ENCODE measurements at places on chromosomes 13 and 19.

DNA sequence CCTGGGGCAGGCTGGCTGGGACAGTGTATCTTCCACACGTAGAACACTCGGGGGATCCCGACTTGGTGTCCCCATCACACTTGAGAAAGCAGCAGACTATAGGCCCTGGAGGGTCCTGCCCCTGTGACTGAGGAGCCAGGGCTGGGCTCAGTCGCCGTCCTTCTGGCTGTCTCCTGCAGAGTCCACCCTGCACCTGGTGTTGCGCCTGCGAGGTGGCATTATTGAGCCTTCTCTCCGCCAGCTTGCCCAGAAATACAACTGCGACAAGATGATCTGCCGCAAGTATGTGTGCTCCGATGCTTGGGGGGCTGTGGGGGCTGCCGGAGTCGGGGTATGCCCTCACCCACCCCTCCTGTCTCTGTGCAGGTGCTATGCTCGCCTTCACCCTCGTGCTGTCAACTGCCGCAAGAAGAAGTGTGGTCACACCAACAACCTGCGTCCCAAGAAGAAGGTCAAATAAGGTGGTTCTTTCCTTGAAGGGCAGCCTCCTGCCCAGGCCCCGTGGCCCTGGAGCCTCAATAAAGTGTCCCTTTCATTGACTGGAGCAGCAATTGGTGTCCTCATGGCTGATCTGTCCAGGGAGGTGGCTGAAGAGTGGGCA lies 3.1 kb downstream of the UBA52 start:
- no peak for DNase-seq

GRCh38 chr13:81493144-81493543 lies 1152.2 kb upstream of the SPRY2 start:
- DNase-seq: no peak

DNA sequence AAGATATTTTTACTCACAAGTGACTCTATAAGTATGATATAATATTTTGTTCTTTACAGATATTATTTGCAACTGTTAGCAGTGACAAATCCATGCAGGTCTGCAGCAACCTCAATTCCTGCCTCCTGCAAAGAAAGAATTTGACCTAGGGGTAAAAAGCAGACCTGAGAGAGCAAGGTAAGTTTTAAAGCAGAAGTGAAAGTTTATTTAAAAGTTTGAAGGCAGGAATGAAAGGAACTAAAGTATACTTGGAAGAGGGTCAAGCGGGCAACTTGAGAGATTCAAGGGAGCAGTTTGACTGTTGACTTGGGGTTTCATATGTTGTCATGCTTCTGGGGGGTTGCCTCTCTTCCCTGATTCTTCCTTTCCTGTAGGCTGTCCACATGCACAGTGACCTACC lies 520.1 kb upstream of the PCDH20 start:
- DNase-seq: no peak

- DNase-seq: no peak
Measured at GRCh38 chr13:31286930-31287329, 87.2 kb downstream of the B3GLCT start.

DNA sequence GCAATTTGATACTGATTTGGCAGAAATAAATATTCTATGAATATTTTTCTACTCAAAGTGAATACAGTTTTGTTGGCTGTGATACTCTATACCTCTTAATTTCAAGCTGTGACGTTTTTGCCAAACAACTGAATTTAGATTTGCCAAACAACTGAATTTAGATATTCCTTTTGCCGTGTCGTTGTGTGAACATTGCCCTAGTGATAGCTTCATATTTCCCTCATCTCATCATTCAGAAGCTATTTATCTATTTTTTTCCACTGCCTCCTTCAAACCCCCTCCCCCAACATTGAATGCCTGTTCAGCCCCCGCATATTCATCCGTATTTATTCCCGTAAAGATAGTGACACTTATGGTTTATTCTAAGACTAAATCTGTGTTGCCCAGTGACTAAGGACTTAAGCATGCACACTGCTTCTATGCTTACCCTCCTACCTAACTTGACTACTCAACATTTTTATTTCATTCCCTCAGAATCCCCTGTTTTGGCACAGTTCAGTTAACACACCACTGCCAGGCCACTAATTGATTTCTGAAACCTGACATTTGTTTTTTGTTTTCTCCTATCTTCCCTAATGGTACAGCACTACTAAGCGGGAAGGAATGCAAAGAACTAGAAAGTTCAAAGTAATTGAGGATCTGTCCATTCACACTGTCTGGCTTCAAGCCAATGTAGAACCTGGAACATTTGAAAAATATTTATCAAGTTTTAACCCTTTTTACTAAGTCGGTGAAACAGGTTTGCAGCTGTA lies 2.8 kb upstream of the KLF5 start:
- DNase-seq: no peak

DNA sequence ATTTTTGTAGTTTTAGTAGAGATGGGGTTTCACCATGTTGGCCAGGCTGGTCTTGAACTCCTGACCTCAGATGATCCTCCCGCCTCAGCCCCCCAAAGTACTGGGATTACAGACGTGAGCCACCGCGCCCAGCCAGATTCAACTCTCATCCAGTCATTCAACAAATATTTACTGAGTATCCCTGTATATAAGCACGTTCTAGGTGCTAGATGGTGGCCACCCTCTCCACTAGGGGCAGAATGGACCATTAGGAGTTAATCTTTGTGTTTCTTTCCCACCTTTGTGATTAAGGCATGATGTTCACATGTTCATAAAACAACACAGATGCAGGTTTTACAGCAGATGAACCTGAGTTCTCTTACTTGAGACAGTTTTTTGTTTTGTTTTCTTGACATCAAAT lies 7.3 kb downstream of the SHKBP1 start:
- DNase-seq: no peak

DNA sequence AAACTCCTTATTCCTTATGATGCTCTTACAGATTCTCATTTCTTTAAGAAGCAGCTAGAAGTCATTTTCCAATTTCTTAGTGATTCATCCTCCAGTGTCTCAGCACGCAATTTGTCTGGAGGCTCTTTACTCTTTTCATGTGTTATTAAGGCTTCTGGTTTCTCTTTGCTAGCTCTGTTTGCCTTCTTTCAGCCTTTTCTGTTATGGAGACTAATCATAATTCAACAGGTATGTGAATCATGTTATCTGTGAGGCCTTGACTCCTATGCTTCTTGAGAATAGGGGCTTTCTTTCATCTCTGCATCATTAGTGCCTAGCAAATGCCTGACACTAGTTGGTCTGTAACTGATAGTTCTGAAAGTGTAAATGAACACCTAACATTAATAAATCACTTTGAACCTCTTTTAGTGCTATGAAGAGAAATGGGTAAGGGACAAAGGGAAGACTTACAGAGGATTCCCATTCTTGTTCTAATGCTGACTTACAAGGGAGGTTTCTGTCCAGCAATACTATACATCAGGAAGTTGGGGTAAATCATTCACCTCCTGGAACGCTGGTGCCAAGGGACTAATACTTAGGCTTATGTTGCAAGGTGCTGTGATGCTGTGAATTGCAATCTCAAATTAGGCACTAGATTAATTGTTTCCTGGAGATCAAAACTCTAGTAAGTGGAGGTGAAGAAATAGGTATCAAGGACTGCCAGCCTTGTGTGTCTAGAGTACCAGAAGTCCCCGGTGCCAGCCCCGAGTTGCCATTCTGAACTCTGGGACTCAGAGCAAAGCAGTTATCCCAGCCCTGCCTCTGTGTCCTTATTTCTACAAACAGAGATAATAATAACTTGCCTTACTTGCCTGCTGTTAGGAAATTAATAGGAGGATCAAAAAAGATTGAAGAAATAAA lies 265.6 kb downstream of the DCLK1 start:
- no peak for DNase-seq

GRCh38 chr19:56383826-56384605 lies 9.3 kb downstream of the ZNF582 start:
- DNase-seq: no peak

DNA sequence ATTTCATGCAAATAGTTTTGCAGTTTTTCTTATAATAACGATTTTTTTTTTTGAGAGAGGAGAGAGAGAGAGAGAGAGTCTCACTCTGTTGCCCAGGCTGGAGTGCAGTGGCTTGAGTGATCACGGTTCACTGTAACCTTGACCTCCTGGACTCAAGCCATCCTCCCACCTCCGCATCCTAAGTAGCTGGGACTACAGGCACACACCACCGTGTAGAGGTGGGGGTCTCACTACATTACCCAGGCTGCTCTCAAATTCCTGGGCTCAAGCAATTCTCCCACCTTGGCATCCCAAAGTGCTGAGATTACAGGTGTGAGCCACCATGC lies 26.8 kb upstream of the GJB6 start:
- no peak for DNase-seq

DNA sequence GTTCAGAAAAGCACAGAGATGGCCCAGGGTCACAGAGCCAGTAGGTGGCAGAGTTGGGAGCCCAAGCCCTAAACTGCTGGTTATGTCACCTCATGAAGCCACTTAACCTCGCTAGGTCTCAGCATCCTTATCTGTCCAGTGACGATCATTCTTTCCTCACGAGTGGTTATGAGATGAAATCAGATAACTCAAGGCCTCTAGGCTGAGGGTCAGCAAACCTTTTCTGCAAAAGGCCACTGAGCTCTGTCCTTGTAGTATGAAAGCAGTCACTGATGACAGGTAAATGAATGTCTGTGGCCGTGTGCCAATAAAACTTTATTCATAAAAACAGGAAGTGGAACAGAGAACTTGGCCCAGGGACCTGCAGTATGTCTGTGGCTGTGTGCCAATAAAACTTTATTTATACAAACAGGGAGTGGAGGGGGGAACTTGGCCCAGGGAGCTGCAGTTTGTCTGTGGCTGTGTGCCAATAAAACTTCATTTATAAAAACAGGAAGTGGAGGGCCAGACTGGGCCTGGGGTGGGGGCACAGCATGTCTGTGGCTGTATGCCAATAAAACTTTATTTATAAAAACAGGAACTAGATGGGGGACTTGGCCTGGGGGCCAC lies 71.2 kb downstream of the GNG7 start:
- DNase-seq: no peak

DNA sequence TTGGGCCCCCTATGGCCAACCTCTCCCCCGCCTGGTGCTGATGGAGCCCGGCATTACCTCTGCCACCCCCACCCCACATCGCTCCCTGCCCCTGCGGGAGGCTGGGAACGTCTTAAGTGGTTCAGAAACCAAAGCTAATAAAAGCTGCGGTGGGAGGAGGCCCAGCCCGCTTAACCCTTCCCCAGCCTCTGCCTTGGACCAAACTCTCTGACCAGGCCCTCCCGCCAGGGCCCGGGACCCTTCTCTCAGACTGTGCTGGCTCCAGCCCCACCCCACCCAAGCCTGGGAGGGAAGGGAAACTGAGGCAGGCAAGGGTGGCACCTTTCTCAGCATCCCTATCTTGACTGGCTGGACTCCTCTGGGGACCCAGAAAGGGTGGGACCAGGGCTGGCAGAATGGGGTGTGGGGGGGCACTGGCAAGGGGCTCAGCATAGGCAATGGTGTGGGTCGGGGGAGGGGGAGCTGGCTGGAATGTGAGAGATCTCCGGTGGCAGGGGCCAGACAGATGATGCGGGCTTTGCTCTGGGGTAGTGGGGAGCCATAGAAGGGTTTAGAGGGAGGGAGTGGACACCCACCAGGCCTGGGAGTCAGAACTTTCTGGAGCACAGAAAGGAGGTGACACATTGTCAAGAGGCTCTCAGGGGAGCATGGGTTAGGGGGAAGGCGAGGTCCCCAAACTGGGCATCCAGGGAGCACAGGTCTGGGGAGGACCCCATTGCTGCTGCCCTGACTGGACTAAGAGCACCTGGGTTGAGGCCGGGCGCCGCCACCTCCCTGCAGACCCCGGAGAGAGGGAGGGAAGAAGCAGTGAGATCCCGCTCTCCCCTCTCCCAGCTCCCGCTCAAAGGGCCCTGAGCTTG lies 21.9 kb downstream of the SMIM24 start:
- DNase-seq: no peak

DNA sequence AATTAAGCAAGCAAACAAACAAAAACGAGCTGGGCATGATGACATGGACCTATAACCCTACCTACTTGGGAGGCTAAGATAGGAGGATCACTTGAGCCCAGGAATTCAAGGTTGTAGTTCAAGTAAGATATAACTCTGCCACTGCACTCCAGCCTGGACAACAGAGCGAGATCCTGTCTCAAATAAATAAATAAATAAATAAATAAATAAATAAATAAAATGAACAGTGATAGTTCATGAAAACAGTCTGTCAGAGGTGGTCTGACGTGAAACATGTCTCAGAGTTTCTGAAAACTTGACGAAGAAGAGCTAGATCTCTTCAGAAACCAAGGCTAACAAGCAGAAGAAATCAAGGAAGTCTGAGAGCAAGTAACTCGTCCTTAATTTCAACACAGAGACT lies 188.8 kb upstream of the GPC6 start:
- no peak for DNase-seq

- DNase-seq: no peak
Measured at GRCh38 chr13:43408274-43408673, 378.5 kb downstream of the ENOX1 start.

DNA sequence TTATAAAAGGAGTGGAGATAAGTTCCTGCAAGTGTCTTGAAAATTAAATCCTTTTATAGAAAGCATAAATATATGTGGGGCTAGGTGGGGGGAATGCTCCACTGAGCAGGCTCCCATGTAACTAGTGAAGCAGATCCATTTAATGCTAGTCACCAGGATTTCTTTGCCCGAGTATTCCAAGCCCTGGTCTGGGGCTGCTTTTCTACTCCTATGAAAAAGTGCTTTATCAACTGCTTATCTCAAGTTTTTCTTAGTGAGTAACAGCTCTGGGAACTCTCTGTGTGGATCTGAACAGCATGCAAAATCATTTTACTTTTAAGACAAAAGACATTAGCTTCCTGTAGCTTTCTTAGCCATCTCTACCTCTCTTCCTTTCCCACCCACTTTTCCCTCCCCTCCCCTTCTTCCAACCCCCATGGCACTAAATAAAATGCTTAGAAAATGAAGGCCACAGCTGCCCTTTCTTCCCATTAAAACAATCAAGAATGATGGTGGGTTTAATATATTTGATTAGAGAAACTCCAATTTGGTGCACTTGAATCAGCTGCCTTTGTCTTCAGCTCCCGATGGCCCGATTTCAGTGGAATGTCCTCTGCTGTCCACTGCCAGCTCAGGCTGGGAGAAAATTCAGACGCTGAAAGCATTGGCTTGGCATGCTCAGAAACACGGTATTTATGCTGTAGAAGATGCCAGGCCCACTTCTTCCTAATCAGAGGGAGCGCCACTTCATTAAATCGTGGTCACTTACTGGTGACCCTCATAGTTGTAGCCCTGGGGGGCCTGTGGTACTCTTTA lies 475.1 kb downstream of the FOXO1 start:
- DNase-seq: no peak

DNA sequence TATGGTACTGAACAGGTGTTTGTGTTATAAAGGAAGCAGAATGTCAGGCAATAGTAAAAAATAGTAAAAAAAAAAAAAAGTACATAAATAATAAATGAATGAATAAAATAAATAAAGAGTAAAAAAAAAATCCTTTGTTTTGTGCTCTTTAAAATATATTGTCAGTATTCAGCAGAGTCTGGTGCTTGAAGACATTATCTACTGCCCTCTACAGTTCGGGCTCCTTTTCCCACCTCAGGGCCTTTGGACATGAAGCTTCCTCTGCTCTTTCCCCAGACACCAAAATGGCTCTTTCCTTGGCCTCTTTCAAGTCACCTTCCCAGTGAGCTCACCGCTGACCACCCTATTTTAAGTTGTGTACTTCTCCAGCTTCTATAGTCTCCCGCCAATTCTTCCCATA lies 137.5 kb downstream of the TNFRSF19 start:
- DNase-seq: no peak
